ENCODE measurements at places on chromosomes 12 and 14. TPM values are rescaled to one million over a fixed set of nuclear protein-coding genes. Genes with fewer than 3 reads are reported as not detected.

The PARPBP gene
- total RNA-seq = 30.1 TPM

The BEGAIN gene
- total RNA-seq = 1.1 TPM

GRCh38 chr12:16303939-16304338, 26.5 kb upstream of the SLC15A5 start:
- H3K27me3 ChIP-seq = no peaks in the 10 kb centered on the region
- no peaks in the 10 kb centered on the region for H3K36me3 ChIP-seq
- no peaks in the 10 kb centered on the region for H3K4me1 ChIP-seq
- no peak overlapping the region for H3K27ac ChIP-seq

DNA sequence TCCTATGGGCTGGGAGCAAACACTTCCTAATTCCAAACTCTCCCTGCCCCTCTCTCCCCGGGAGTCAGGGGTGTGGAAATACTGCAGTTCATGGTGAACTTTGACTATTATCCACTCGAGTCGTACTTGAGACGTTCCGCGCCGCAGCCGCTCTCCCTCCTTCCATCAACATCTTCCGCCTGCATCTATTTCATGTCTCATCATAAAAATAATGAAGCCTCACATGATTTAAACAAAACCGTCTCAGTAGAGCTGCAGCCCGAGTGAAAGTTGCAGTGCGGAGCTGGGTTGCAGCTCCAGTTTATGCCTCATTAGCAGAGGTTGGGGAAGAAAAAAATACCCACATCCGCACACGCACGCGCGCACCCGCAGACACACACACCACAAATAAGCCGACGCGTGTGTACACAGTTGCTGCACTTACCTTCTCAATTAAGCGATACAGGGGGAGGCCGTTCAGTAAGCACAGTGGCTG, 283 bp downstream of the LMO3 start:
- no peak overlapping the region for H3K27ac ChIP-seq
- H3K4me3 ChIP-seq = no peak overlapping the region
- no peaks in the 10 kb centered on the region for H3K27me3 ChIP-seq

- H3K4me1 ChIP-seq = peaks cover 27% of the 10 kb centered on the region
- no peak overlapping the region for H3K27ac ChIP-seq
- no peaks in the 10 kb centered on the region for H3K27me3 ChIP-seq
- H3K4me3 ChIP-seq = no peak overlapping the region
- peaks cover 90% of the 10 kb centered on the region for H3K36me3 ChIP-seq
- DNase-seq = no peak
Measured at GRCh38 chr12:905261-906031, 44.0 kb downstream of the RAD52 start.
